ENCODE measurements at places on chromosomes 1 and 21.

GRCh38 chr1:59271561-59272260 is 25.2 kb upstream of the FGGY start:
- no peak for DNase-seq

GRCh38 chr1:161378014-161378413 is 10.3 kb upstream of the CFAP126 start:
- no peak for DNase-seq

GRCh38 chr1:40625476-40626382 is 39.8 kb downstream of the RIMS3 start:
- no peak for DNase-seq

- DNase-seq = no peak
Observed at GRCh38 chr1:15696956-15697521, 12.9 kb downstream of the PLEKHM2 start.

DNA sequence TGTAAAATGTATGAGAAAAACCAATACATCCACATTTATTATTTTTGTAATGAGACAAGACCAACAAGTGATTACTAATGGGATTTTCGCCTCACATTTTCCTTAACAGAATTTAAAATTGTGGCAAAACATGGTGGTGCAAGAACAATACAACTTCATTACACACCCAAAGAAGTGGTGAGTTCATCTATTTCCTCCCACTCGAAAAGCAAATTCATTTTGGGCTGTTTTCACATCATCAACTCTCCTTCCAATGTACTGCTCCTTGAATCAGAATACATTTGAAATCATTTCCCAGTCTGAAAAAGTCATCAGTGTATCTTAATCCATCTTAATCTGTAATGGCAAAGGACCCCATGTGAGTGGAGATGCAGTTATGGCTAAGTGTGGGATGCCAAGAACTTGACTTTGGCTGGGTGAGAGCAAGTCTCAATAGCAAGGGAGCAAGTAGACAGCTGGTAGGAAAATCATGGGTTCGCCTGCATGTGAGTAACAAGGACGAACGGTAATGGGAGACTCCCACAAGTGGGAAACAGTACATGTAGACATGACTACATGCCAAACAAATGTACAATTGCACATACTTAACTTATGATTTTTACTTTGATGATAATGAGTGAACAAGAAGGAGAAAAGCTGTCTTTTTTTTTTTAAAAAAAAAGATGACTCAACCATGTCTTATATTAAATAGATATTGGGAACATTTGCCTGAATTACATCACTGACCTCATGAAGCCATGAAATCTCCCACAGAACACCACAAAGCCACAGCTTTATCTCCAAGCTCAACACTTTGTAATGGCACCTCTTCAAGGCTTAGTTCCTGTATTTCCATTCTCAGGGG is 46.0 kb downstream of the RUNX1 start:
- no peak for DNase-seq

- no peak for DNase-seq
Observed at GRCh38 chr1:113036639-113037321, 36.2 kb upstream of the LRIG2 start.

GRCh38 chr21:35924714-35925301 is 135.5 kb downstream of the SETD4 start:
- DNase-seq = no peak

GRCh38 chr1:156875341-156875615 is 14.6 kb downstream of the NTRK1 start:
- DNase-seq = no peak

Measured in stimulated activated CD8-positive, alpha-beta memory T cell treated with anti-CD3 and anti-CD28 coated beads, Interleukin-4, amount 100 ng/mL, for 4 hours (primary cell).